ENCODE measurements at places on chromosomes 13 and 19.
A peak's percentile ranks its signal among the peaks of the same experiment; 100 is the strongest.

GRCh38 chr13:112259511-112259910, 116.6 kb upstream of the SPACA7 start:
- DNase-seq, result no peak

GRCh38 chr19:50173127-50173526, 10.0 kb upstream of the IZUMO2 start:
- no peak for DNase-seq

DNA sequence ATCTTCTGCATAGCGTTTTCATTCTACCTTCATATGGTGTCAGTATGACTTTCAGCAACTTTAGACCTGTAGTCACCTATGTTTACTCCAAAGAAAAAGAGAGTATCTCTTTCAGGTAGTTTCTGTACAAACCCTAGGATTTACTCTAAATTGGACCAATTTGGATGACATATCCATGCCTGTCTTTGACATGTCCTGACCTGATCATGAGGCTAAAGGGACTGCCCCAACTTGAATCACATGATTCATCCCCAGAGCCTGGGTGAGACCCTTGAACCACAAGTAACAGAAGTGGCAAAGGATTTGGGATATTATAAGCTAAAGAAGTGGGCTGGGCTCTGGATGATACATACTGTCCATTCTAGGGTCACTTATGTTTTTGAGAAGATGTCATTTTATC, 124.5 kb upstream of the CSNK1A1L start:
- DNase-seq, result no peak

- no peak for DNase-seq
Observed at GRCh38 chr19:2239771-2240770, 3.4 kb downstream of the SF3A2 start.

- DNase-seq, result no peak
Observed at GRCh38 chr13:77896977-77897376, 21.7 kb downstream of the EDNRB start.

- DNase-seq, result no peak
Observed at GRCh38 chr13:39389013-39389412, 214.0 kb downstream of the LHFPL6 start.

DNA sequence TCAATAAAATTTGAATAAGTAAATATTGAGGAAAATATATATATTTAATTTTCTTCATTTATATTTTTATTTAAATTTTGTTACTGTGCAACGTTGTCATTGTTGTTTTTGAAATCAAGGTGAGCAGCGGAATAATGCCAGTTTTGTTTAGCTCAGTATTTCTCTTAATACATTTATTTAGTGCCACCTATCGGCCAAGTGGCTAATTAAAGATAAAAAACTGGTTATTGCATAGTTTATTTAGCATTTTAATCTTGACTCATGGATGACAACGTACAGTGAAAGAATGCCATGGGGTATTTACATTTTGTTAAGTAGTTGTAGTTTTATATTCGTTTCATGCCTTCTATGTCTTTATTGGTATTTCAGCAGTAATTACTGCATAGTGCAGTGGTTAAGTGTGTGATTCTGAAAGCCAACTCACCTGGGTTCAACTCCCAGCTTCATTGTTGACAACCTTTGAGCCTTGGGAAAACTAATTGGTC, 265.9 kb downstream of the MYO16 start:
- no peak for DNase-seq

GRCh38 chr13:29756506-29756905, 93.9 kb downstream of the UBL3 start:
- no peak for DNase-seq

GRCh38 chr13:80399340-80400163, 58.6 kb upstream of the SPRY2 start:
- no peak for DNase-seq

DNA sequence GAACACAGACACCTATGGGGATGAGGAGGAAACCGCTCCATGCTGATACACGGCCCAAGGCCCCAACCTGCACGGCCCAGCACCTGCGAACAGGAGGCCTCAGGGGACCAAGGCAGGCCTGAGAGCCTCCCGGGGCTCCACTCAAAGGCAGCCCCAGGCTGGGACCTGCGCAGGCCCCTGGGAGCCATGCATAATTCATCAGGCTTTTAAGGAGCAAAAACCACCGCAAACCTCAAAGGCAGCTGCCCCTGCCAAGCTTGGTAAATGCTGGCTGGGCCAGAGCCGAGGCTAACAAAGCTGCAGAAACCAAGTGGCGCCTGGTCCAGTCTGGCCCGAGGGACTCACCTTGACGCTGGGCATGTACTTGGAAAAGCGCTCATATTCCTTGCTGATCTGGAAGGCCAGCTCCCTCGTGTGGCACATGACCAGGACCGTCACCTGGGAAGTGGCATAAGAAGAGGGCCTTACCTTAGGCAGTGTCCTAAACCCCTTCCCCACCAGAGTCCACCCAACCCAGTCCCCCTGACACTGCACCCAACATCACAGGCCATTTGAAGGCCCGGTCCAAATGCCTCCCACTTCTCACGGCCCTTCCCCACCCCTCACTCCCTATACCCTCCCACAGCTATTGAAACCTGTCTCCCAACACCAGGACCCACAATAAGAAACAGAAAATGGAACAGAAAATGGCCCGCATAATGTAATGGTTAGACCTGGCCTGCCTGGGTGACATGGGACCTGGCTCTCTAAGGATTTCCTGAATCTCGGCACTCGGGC, 7.8 kb downstream of the DDX39A start:
- no peak for DNase-seq

GRCh38 chr19:2288818-2289713, 7.1 kb upstream of the PEAK3 start:
- DNase-seq, result no peak

DNA sequence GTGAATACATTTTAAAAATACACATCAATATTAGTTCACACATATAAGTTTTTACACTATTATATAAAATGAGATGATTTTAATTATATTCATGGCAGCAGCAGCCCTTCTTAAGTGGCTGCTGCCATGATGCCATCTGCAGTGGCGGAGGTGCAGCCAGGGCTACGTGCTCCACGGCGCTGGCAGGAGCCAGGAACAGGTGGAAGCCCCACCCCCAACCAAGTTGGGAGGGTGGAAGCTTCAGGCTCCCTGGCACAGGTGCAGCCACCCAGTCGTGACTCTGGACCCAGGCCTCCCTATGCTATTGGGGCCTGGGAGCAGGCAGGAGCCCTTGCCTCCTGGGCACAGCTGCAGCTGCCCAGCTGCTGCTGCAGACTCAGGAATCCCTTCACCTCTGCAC, 646.9 kb upstream of the PCDH9 start:
- DNase-seq, result no peak

DNA sequence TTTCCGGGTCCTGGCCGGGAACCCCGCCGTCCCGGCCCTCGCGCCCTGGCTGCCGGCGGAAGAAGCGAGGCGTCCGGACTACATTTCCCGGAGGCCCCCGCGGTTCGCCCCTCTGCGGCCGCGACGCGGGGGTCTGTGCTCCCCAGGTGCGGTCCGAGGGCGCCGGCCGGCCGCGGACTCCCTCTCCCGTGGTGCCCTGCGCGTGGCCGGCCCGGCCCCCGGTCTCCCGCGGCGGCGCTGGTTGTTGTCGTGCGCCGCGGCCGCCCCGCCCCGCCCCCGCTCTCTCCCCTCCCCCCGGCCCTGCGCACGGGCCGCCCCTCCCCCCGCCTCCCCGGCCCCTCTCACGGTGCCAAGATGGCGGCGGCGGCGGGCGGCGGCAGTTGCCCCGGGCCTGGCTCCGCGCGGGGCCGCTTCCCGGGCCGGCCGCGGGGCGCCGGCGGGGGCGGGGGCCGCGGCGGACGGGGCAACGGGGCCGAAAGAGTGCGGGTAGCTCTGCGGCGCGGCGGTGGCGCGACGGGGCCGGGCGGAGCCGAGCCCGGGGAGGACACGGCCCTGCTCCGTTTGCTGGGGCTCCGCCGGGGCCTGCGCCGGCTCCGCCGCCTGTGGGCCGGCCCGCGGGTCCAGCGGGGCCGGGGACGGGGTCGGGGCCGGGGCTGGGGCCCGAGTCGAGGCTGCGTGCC, at the start of gene KMT2B:
KMT2B (plus strand) TSS at position 339 of the 680 bp plus-strand sequence; CDS start at position 355, 16 bp downstream.
- peak; percentile 95 for DNase-seq

GRCh38 chr19:14428882-14429416, 4.2 kb upstream of the PKN1 start:
- DNase-seq, result no peak

GRCh38 chr19:1854039-1854541, 5.8 kb upstream of the REXO1 start:
- DNase-seq, result no peak
